ENCODE measurements at places on chromosomes 16 and 17.
A peak's percentile ranks its signal among the peaks of the same experiment; 100 is the strongest.

DNA sequence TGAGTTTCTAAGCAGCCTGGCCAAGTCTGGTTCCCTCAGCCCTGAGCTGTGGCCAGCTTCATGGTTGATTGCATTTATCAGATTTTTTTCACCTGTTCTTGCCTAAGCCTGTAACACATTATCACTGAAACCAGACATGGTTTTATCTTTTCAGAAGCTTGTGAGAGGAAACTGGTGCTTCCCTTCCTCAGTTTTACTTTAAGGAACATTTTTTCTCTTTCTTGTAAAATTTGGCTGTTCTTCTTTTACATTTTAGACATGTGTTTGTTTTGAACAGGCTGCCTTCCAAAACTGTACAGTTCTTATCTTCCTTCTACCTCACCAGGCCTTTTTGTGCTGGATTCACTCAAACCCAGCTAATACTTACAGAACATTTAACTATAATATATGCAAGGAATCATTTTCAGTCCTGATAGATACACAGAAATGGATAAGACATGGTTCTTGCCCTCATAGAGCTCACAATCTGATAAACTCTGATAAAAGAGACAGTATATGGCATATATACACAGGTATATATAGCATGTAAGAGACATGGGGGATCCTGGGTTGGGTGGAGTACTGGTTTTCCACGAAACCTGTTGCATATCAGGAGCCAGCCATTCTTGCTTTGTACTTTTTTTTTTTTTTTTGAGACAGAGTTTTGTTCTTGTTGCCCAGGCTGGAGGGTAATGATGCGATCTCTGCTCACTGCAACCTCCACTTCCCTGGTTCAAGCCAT lies 44.5 kb downstream of the ZNRF1 start:
- DNase-seq, result no peak

DNA sequence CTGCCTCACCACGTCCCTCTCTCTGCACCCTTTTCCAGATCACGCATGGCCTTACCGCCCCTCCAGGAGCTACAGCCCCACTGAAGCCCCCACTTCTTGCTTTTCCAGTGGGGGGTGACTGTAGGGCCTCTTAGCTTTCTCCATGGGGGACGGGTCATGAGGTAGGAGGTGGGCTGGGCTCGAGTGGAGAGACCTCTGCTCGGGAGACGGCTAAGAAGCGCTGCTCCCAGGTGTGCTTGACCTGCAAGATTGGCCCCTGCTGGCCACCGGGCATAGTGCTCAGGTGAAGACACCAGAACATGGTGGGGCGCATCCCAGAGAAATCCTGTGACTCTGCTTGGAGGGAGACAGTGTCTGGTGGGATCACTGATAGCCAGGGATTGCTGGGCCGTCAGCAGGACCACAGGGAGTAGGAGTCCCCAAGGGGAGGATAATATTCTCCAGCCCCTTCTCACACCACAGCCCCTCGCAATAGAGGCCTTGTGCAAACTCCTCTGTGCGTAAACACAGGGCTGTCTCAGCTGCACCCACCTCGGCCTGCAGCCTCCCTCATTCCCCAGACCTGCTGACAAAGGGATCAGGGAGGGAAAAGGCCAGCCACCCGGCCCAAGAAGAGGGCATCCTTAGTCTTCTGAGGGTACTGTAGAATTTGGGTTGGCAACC lies 8.9 kb upstream of the GALK1 start:
- DNase-seq, result no peak

- peak; percentile 62 for DNase-seq
These were observed 45.7 kb downstream of the TMEM186 start for GRCh38 chr16:8751481-8752311.

DNA sequence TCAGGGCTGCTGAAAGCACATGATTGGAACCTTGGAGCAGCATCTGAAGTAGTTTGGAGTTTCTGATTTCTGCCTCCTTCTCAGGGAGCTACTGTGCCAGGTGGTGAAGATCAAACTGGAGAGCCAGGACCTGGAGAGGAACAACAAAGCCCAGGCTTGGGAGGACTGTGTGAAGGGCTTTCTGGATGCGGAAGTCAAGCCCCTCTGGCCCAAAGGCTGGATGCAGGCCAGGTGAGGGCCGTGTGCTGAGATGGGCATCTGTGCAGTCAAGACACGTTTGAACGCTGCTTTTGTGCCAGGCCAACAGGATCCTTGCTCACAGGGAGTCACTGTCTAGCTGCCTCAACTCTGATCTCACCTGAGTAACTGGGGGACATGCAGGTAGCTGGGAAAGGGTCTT lies 23.8 kb downstream of the UBN1 start:
- no peak for DNase-seq

DNA sequence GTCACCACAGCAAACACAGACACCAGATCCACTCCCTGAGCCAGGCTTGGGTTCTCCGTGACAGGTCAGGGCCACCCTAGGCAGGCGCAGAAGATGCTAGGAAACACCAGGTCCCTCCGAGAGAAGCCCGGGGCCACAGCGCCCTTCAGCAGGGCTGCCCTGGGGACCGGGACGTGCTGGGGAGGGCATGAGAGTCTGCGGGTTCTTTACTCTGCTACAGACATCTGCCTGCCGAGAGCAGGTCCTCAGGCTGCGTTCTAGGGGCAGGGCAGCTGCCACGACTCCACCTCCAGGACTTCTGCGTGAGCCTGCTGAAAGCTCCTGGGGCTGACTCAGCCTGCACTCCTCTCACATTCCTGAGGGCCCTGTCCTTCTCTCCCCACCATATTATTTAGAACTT lies 11.4 kb downstream of the MYLK3 start:
- no peak for DNase-seq

DNA sequence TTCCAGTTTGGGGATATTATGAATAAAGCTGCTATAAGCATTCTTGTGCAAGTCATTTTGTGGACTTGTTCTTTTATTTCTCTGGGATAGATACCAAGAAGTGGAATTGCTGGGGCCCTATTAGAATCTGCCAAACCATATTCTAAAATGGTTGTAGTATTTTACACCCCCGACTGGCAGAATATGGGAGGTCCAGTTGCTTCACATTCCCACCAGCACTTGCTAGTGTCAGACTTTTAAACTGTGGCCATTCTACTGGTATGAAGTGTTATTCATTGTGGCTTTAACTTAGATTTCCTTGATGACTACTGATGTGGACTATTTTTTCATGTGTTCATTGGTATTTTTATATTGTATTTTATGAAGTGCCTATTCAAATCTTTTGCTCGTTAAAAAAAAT lies 18.1 kb upstream of the NUP93 start:
- DNase-seq, result no peak

- DNase-seq, result no peak
These were observed 80.7 kb downstream of the HELZ start for GRCh38 chr17:67164302-67164701.

DNA sequence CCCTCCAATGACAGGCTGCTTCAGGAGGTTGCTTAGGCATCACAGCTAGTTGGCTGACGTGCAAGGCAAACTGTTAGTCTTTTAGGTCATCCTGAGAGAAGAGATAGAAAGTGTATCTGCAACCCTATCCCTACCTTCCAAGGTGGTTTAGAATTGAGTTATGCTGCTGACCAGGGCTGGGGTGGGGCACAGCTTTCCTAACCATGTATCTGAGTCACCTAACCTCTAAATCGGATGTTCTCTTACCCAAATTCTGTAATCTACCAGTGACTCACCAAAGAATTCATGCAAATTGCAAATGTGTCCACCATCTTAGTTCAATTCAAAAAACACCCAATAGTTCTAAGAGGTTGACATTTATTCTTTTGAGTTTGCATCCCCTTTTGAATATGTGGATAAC lies 107.2 kb upstream of the DYNLRB2 start:
- no peak for DNase-seq

DNA sequence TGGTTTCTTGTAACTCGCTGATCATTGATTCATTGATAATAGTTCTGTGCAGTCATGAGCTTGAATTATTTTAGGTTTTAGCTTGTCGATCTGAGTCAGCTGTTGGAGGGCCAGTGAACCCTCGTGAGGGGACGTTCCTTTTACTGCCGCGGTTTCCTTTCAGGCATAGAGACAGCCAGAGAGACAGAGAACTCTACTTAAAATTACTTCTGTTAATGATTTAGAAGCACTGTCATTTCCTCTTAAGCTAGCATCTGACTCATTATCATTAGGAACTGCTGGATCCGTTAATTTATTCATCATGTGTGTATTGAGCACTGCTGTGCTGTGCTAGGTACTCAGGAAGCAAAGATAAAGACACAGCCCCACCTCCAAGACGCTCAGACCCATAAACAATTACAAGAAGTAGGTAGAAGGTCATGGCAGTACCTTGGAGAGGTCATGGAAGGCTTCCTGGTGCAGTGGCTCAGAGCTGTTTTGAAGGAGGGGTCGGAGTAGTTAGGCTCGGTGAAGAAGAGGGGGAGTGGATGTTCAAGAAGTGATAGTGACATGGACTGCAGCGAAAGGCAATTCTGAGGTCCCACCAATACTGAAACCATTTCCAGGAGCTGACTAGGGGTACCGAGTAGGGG lies 3.3 kb downstream of the PGS1 start:
- peak; percentile 84 for DNase-seq

- DNase-seq, result no peak
These were observed 218.8 kb downstream of the RAB11FIP4 start for GRCh38 chr17:31609996-31610910.

GRCh38 chr16:11201498-11202259 lies 54.3 kb downstream of the SOCS1 start:
- DNase-seq, result peak; percentile 63

DNA sequence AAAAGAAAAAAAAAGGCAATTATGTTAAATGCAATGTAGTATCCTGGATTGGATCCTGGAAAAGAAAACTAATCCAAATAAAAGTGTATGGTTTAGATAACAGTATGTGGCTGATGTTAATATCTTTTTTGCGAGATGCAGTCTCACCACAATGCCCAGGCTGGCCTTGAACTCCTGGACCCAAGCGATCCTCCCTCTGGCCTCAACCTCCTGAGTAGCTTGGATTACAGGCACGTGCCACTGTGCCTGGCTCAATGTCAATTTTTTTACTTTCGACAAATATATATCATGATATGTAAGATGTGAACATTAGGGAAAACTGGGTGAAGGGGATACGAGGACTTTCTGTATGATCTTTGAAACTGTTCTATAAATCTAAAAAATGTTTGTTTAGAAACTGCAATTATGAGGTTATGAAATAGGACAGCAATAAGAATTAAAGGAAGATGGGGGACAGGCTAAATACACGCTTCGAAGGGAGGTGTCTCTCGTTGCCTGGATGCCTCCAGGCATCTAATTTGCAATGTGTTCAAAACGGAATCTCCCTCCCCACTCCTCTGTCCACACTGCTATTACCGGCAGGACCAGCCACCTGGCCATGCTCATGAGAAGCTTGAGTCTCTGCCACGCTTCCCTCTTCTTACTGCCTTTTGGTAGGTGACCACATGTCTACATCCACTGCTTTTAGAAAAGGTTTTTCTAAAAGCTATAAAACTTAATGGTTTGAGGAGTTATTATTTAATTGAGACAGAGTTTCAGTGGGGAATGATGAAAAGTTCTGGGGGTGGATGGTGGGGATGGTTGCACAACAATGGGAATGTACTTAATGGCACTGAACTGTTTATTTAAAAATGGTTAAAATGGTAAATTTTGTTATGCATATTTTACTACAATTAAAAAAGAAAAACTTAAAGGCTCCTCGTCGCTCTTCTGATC lies 15.2 kb downstream of the UBE2O start:
- no peak for DNase-seq

DNA sequence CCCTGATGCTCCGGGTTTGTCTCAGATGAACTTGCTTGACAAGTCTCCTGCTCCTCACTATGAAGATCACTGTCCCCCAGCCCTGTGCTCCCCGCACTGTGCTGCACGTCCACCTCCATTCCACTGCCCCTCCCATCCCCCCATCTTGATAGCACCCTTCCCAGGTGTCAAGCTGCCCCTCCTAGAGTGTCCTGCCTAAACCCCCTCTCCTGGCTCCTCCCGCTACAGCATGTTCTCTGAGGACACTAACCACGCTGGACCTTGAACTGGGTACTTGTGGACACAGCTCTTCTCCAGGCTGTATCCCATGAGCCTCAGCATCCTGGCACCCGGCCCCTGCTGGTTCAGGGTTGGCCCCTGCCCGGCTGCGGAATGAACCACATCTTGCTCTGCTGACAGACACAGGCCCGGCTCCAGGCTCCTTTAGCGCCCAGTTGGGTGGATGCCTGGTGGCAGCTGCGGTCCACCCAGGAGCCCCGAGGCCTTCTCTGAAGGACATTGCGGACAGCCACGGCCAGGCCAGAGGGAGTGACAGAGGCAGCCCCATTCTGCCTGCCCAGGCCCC lies 18.5 kb downstream of the DEXI start:
- no peak for DNase-seq

DNA sequence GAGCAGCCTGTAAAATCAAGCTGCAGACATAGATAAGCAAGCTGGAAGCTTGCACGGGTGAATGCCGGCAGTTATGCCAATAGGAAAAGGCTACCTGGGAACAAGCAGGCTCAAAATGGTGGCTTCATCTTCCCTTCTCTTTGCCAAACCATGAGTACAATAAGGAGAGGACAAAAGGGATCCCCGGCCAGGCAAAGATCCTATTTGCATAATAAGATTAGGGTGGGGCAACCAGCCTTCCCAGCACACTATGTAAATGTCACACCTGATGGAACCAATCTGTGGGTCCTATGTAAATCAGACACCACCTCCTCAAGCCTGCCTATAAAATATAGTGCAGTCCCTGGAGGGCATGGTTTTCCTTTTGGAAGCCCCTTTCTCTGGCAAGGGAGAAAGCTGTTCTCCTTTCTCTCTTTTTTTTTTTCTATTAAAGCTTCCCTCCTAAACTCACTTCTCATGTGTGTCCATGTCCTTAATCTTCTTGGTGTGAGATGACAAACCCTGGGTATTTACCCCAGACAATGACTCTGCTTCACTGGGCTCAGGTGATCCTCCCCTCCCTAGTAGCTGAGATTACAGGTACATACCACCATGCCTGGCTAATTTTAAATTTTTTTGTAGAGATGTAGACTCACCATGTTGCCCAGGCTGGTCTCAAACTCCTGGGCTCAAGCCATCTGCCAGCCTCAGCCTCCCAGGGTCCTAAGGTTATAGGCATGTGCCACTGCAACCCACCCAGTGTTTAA lies 44.2 kb downstream of the PSMD12 start:
- no peak for DNase-seq

GRCh38 chr16:21953541-21953902 lies 361 bp downstream of the UQCRC2 start:
- no peak for DNase-seq

DNA sequence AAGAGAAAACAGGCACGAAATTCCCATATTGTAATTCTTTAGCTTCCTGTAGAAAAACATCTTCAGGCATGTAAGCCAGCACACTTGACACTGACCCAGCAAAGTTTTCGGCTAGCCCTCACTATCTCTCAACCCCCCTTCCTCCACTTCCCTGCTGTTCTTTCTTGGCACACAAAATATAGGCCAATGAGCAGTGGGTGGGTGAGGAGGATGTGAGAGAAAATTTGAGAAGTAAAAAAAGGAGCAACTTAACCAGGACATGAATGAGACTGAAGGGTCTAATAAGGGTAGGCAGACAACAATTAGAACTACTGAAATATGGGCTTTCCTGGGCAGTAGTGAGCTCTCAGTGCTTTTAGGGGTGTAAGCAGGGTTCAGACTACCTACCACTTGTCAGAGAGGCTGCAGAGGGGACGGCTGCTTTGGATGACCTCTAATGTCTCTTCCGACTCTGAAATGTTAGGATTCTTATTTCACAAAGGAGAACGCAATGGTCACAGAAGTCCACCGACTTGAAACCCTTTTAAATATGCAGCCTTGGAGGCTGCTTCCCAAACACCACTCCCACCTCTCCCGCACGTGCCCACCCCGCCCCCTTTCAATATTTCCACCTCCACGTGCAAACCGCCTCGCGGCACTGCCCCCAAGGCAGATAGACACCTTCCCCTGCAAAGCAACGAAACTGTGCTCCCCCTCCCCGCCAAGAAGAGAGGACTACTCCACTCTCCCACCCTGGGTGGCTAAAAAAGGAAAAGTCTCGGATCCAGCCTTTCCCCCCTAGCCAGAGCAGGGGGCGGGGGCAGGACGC lies 889 bp downstream of the MBTD1 start:
- DNase-seq, result no peak
